ENCODE measurements at places on chromosomes 5 and 9. TPM values are rescaled to one million over a fixed set of nuclear protein-coding genes. Genes with fewer than 3 reads are reported as not detected.

The OLFM1 gene
- total RNA-seq: 3.6 TPM

The NEUROG1 gene
- not detected for total RNA-seq

The IFNA13 gene
- 8.2 TPM for total RNA-seq

The STX17 gene
- total RNA-seq: 110 TPM

The STPG3 gene
- 1.9 TPM for total RNA-seq

The RASGRF2 gene
- total RNA-seq: 2.9 TPM

The NUDT2 gene
- total RNA-seq: 22.6 TPM

The GRM6 gene
- total RNA-seq: 0.96 TPM

The IL4 gene
- total RNA-seq: not detected

The FOXD4L5 gene
- total RNA-seq: 0.24 TPM

The C5orf58 gene
- 1.7 TPM for total RNA-seq

The FST gene
- total RNA-seq: 76.1 TPM

The BAAT gene
- 1.2 TPM for total RNA-seq

The XPA gene
- 49.8 TPM for total RNA-seq

The TRIM7 gene
- 2.2 TPM for total RNA-seq

The CD72 gene
- total RNA-seq: 2.6 TPM

The IL17B gene
- not detected for total RNA-seq

The DMRT1 gene
- 0.48 TPM for total RNA-seq

Measured in umbilical cord (tissue), 2 donors.